ENCODE measurements at places on chromosomes 12 and 14.
A peak's percentile ranks its signal among the peaks of the same experiment; 100 is the strongest.

- DNase-seq: no peak
Observed at GRCh38 chr14:55927028-55927427, 191.2 kb upstream of the PELI2 start.

GRCh38 chr14:23071921-23072539 lies 14.7 kb upstream of the CDH24 start:
- no peak for DNase-seq

DNA sequence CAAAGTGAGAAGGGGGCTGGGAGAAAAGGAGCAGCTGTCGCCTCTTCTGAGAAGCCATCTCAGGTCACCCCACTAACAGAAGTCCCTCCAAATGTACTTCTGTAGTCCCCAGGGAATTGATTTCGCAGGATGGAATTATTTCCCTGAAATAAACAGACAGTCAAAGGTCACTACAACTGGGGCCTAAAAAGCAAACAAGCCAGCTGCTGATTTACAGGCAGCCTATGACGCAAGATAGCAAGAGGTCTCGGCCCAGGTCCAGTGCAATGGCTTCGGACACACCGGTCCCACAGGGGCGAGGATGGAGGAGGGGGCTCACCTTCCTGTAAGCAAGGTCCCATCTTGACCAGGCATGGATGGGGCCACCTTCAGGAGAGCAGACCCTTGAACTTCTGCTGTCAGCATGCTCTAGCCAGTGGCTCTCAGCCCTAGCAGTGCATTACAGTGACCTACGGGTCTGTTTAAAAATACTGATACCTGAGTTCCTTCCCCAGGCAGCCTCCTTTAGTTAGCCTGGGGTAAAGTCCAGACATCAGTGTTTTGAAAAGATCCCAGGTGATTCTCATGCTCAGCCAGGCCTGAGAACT lies 18.1 kb downstream of the NUAK1 start:
- no peak for DNase-seq

DNA sequence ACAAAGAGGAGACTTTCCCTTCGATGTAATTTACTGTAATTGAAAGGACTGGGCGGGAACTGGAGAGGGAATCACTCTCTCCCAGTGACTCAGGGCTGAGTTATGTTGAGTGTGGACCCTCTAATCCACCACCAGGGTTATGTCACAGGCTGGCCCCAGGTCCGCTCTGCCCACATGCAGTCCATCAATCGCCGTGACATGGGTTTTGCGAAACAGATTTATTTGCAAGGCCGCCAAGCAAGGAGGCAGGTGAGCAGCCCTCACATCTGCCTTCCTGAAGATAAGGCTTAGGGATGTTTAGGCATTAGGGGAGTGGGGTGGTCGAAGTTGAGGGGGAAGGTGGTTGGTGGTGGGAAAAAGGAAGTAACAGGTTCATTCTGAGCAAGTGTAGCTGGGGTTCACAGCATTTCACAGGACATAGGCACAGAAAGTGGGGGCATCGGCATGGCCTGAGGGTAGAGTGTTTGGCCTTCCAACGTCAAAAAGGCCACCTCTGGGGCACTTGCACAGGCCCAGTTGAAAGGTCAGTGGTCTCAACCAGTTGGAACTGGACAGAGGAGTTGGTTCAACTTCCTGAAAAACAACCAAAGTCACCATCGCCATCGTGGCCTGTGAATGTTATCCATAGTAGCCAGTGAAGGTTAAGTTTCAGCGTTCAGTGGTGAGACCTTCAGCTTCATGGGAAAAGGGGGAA lies 66.9 kb downstream of the DNAH10 start:
- no peak for DNase-seq

DNA sequence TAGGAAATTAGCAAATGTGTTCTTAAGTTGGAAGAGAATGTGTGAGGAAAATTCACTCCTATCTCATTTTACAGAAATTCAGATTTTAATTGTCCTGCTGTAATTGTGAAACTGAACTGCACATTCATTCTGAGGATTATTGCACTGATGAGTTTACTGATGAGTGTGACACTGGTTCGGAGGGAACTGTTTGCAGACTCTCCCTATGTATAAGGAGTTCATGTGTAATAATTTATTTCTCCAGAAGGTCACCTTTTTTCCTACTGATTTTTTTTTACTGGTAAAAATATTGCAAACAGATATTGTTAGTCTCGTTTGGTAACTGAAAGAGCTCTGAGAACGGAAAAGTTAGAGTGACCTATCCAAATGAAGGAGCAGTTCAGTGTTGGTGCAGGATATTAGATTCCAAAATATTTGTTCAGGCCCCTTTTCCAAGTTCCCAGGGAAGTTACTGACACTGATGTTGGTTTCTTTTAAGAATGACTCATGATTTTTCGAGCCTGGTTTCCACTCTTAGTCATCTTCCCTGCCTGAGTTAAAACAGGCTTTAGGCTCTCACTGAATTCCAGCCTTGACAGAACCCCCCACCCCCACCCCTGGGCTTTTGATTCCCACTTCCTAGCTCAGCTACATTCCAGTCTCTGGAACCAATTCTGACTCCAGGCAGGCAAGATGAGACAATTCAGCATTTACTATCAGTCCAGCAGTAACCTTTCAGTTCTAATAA lies 18.4 kb downstream of the ANO6 start:
- DNase-seq: peak; percentile 84

DNA sequence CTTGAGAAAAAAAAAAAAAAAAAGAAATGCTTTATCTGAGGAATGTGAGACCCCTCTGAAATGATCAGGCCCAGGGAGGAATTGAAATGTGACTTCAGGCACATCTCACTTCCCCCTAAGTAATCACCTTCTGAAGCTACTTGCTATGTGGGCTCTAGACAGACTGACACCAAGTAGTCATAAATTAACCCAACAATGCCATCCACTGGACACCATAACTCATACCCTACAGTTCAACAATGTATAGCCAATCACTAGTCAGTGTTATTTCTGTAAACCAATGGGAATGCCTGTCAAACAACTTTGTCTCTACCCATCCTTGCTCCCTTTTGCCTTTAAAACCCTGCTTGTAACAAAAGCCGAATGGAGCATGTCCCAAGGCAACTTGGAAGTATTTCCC lies 182.7 kb upstream of the TMPO start:
- no peak for DNase-seq

- DNase-seq: no peak
Observed at GRCh38 chr12:21608196-21608595, 3.5 kb upstream of the GYS2 start.

GRCh38 chr14:79528828-79529416 lies 682.4 kb downstream of the DIO2 start:
- DNase-seq: no peak

Measured in right hindlimb (tissue), 1 donor.